ENCODE measurements at places on chromosomes 6 and 20. TPM values are rescaled to one million over a fixed set of nuclear protein-coding genes. Genes with fewer than 3 reads are reported as not detected.
A peak's percentile ranks its signal among the peaks of the same experiment; 100 is the strongest.

DNA sequence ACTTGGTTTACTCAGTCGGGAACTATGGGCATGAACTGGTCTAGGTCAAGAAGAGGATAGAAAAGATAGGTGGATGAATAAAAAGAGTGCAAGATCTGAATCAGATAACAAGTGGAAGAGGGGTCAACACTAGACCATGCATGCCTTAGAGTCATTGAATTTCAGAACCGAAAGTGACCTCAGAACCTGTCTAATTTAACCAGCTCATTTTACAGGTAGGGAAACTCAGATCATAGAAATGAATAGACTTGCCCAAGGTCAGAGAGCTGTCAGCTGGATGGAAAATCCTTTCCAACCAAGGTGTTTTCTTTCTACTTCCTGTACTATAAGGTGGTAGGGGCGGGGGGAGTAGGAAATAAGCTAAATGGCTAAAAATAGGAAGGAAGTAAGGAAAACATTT lies 121.4 kb upstream of the ADGRF1 start:
- no peak overlapping the region for H3K27ac ChIP-seq
- no peaks in the 10 kb centered on the region for H3K36me3 ChIP-seq
- DNase-seq: no peak

ITCH gene
- total RNA-seq: 54.8 TPM

GRCh38 chr6:21099338-21100314 lies 493.9 kb upstream of the SOX4 start:
- no peaks in the 10 kb centered on the region for H3K36me3 ChIP-seq
- H3K27me3 ChIP-seq: no peaks in the 10 kb centered on the region
- H3K4me3 ChIP-seq: no peak overlapping the region
- DNase-seq: no peak
- no peak overlapping the region for H3K27ac ChIP-seq

CLPSL1 gene
- not detected for total RNA-seq

DNA sequence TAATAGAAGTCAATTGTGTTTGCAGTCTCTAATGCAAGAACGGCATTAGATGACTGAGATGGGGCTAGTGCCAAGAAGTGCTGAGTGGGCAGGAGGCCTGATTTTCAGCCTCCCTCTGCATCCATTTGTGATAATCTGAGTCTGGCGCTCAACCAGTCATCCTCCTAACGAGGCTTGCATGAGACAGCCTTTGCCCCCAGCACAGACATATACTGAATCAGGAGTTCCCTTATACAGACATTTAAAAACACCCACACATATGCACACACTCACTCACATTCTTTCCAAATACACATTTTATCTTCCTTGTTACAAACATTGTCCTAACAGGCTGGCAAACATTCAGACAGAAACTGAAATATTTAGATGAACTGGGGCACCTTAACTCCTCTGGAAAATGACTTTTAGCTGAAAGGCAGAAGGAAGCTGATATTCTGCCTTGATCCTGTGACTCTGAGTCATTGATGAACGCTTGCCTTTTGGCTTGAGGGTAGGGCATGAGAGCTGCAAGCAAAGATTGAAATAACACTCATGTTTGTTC lies 562.3 kb downstream of the DHX35 start:
- no peaks in the 10 kb centered on the region for H3K36me3 ChIP-seq
- no peak for DNase-seq
- peaks cover 39% of the 10 kb centered on the region for H3K4me1 ChIP-seq
- peak overlapping the region; percentile 62 for H3K27ac ChIP-seq
- no peak overlapping the region for H3K4me3 ChIP-seq

GPX5 gene
- total RNA-seq: not detected

DNA sequence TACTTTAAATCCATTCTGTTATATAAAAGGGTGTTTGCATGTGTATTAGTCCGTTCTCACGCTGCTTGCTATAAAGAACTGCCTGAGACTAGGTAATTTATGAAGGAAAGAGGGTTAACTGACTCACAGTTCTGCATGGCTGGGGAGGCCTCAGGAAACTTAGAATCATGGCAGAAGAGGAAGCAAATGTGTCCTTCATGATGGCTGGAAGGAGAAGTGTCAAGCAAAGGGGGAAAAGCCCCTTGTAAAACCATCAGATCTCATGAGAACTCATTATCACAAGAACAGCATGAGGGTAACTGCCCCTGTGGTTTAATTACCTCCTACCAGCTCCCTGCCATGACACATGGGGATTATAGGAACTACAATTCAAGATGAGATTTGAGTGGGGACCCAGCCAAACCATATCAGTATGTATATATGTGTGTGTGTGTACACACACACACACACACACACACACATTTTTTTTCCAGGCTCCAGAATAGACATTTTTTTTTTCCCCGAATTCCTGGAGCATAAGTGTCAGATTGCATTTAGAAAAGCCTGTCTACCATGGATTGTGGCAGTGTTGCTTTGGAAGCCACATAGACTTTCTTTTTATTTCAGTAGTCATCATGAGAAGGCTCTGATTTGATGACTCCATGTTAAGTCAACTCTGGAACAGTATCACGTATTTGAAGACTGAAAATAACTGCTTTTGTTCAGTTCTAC lies 31.5 kb downstream of the KDM1B start:
- H3K27ac ChIP-seq: no peak overlapping the region
- no peaks in the 10 kb centered on the region for H3K4me1 ChIP-seq
- H3K36me3 ChIP-seq: peaks cover 9% of the 10 kb centered on the region
- no peak for DNase-seq
- no peak overlapping the region for H3K4me3 ChIP-seq
- H3K27me3 ChIP-seq: no peaks in the 10 kb centered on the region

PHACTR2 gene
- total RNA-seq: not detected

DNA sequence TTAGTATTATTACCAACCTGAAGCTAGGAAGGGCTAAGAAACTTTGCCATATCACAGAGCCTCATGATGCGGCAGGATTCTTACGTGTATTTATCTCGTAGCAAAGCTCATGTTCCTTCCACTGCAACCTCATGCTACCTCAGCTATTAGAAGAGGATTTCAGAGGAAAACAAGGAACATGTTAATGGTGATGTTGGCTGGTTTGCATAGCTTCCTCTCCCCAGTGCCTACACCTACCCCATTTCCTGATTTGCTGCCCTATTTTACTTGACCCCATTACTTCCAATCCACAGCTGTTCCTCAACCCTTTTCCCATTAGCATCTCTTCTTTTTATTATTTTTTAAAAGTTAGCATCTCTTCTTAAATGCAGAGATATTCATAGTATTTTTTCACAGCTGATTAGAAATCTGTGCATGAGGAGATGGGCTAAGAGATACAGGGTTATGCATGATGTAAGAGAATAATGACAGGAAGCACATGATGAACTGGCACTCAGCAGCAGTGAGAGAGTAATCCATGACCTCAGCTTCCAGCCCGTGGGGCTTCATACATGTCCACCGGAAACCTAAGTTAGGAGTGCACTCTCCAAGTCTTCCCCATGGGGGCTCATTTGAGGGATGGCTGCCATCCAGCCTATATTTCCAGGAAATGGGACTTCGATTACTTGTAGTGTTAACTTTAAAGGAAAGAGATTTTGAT lies 106.1 kb upstream of the ASF1A start:
- no peak for DNase-seq
- peaks cover 36% of the 10 kb centered on the region for H3K4me1 ChIP-seq
- no peaks in the 10 kb centered on the region for H3K36me3 ChIP-seq
- H3K27me3 ChIP-seq: no peaks in the 10 kb centered on the region
- H3K4me3 ChIP-seq: no peak overlapping the region

All from Karpas-422 (cell line).